Eye (tissue), 1 donor: ENCODE measurements at places on chromosomes 3 and 15.

DNA sequence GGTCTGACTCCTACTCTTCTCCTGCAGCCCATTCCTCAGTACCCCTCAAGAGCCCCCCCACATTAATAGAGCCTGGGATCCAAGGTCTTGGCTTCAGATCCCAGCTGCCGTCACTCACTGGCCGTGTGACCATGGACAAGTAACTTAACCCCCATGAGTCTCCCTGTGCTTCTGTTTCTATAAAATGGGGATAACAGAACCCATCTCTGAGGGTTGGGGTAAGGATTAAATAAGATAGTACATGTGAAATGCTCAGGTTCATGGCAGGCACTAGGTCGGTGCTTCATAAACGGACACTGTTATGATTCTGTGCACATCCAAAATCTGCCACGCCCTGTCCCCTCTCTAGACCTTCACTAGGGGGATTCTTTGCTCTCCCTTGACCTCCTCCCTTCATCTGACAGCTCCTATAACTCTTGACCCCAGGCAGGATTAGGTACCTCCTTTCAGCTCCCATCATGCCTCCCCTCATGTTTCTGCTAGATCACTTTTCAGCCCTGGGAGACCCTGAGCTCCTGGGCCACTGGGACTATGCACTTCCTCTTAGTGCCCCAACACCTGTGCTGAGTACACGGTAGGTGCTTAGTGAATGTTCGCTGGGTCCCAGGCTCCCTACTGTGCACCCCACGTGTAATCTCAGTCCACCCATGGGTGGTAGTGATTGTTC lies 1.5 kb downstream of the CAND2 start:
- peak; percentile 27 for DNase-seq

DNA sequence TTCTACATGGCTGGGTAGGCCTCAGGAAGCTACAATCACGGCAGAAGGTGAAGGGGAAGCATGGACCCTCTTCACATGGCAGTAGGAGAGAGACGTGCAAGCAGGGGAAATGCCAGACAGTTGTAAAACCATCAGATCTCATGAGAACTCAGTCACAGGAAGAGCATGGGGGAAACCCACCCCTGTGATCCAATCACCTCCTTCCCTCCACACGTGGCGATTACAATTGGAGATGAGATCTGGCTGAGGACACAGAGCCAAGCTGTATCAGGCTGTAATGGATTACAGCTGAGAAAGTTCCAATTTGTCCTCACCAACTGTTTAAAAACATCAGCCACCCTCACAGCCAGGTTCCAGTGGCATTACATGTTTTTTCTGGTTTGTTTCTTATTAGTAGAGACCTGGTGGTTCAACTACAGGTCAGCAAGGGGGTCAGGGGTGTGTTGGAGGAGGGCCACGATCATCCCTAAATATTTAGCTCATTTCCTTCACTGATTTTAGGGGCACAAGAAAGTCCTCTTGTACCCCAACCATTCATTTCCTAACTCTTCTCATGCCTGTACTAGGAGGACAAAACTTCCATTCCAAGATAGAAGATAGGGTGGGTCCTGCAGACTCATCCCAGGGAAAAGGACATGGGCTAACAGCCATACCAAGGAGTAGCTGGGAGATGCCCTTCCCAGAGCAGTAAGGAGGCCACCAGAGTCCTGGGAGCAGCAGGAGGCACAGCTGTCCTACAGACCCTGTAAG lies 54.4 kb downstream of the ANXA2 start:
- no peak for DNase-seq

DNA sequence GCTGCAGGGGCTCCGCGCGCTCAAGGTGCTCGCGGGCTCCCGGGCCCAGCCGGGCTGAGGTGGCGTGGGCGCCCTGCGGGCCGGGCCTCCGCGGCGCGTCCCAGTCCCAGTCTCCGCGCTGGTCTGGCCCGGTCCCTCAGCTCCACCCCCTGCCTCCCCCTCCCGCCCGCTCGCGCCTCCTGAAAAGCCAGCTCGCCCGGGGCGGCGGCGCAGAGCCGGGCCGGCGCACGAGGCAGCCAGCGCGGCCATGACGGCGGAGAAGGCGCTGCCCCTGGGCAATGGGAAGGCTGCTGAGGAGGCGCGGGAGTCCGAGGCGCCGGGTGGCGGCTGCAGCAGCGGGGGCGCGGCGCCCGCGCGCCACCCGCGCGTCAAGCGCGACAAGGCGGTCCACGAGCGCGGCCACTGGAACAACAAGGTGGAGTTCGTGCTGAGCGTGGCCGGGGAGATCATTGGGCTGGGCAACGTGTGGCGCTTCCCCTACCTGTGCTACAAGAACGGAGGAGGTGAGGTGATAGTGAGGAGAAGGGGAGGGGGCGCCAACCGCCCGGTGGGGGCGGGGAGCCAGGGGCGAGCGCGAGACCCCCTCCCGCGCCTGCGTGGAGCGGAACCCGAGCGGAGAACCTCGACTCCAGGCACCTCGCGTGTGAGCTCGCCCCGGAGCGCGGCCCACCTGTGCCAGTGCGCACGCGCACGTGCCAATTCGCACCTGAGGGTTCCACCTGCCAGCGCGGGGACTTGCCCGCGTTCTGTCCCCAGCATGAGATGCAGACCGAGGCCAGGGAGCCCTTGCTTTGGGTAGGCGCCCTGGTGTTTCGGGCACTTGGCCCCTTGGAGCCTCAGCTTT lies at the start of gene SLC6A11:
SLC6A11 (plus strand) TSS at position 210 of the 844 bp plus-strand sequence; CDS start at position 248, 38 bp downstream.
- DNase-seq = peak; percentile 59

DNA sequence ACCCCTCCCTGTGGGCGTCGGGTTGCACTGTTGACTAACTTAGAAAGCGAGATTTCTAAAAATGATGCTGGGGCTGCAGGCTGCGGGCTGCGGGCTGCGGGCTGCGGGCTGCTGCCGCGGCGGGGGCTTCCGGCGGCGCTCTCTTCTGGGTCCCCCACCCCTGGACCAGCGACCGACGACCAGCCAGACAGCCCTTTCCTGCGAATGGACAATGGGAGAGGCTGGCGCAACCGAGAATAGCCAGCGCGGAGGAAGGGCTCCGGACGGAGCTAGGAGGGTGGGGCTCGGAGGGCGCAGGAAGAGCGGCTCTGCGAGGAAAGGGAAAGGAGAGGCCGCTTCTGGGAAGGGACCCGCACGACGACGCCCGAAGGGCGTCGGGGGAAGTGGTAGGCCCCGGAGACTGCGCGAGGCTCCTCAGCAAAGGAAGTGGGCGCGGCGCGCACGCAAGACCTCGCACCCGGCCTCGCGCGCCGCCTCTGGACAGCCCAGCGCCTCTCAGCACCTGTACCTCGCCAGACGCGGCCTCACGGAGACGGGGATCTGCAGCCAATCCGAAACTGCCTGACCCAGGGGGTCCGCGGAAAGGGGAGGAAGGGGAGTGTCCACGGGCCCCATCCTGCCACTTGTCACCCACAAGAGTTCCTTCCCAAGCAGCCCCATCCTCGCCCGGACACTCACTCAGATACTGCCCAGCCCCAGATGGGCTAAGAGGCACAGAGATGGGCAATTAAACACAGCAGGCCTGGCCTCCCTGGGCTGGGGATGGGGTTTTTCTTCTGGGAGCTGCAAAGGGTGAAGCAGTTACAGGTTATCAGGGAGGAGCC lies 70.7 kb downstream of the SLC12A8 start:
- DNase-seq = peak; percentile 84

DNA sequence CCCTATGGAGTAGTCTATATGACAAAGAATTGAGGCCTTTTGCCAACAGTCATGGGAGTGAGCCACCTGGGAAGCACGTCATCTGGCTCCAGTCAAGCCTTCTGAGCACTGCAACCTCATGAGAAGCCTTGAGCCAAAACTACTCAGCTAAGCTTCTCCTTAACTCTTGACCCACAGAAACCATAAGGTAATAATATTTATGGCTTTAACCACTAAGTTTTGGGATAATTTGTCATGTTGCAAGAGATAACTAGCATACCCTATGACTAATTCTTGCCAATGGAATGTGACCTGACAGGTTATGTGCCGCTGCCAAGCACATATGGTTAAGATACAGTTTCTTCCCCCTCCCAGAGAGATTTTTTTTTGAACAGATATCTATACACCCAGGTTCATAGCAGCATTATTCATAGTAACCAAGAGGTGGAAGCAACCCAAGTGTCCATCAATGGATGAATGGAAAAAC lies 11.8 kb upstream of the SLC6A11 start:
- DNase-seq = no peak

DNA sequence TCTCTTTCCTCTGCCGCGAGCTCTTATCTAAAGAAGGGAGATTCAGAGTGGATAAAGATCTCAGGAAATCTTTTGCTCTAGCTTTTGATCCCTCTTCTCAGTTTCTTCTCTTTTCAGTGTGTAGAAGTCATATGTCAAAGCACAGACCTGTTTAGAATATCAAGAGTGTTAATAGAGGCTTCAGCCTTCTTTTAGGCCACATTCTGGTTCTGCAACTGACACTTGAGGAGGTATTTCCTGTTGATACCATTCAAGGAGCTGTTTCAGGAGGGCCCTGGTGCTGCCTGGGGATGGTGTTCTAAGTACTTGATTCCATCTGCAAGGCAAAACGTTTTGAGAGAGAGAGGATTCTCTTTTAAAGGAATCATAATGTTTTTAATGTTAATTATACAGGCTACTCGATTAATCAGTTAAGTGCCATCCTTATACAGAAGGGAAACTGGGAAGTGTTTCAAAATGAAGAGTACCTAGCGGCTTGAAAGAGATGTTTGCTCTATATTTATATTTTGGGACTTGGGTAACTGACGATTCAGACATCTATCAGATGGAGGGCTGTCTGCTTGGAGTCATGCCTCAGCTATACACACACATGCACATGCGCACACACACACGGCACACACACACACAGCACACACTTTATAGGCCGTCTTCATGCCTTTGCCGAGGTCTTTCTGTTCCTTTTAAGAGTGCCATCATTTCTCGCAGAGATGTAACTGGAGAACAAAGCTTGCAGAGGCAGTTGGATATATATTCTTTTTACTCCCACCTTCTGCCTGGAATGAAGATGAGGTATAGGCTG lies 313.9 kb downstream of the PTPRG start:
- DNase-seq = no peak

DNA sequence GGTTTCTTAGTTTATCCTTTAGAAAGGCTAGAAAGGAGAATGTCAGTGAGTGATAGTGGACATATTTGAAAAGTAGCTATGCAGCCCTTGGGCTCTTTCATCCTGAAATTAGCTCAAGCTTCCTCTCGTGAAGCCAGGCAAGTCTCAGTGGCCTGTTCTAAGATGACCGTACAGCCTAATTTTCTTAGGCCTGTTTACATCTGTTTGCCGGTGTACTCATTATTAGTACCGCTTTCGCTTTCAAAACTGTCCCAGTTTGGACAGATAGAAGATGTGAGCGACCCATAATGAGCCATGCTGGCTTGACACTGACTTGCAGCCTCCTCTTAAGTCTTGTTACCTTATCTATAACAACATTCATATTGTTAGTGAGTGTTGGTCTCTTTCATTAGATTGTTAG lies 5.7 kb upstream of the ARL14 start:
- DNase-seq = no peak

- no peak for DNase-seq
Observed at GRCh38 chr3:109874896-109875708, 537.8 kb upstream of the DPPA4 start.

- DNase-seq = peak; percentile 73
Observed at GRCh38 chr3:58463181-58463941, 28.5 kb upstream of the KCTD6 start.

GRCh38 chr3:194269610-194270145 lies 81.5 kb downstream of the CPN2 start:
- no peak for DNase-seq

DNA sequence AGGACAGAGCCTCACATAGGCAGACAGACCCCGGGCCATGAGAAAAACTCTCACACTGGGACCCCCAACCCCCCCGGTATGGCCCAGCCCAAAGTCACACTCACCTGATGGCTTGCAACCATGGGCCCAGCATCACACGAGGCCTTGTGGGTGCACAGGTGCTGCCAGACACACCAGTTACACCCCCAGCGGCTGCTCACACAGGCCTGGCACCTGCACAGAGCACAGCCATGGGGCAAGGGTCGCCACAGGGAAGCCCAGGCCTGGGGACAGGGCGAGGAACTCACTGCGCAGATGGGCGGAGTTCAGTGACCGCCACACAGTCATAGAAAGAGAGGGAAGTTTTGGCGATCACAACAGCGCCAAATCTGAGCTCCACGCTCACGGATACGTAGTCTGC lies 9.3 kb downstream of the PLXNB1 start:
- DNase-seq = no peak

DNA sequence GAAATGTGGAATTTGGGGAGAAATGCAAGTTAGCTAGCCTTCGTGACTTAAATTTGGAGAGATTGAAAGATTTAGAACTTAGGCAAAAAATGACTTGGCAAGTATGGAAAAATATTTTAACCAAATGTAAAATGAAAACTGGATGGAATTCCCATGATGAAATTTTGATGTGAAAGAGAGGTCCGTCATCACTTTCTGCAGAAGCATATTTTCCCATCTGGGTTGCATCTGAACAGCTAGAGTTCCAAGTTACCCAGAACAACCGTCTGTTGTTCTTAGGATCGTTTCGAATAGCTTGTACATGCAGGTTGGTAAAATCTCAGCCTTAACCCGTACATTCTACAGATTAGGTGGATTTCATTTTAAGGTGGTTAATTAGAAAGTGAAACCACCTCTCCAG lies 136.3 kb downstream of the GHSR start:
- no peak for DNase-seq

- no peak for DNase-seq
Observed at GRCh38 chr3:32239307-32240158, 1.1 kb downstream of the CMTM8 start.

- no peak for DNase-seq
Observed at GRCh38 chr15:48696627-48697312, 51.3 kb upstream of the FBN1 start.

DNA sequence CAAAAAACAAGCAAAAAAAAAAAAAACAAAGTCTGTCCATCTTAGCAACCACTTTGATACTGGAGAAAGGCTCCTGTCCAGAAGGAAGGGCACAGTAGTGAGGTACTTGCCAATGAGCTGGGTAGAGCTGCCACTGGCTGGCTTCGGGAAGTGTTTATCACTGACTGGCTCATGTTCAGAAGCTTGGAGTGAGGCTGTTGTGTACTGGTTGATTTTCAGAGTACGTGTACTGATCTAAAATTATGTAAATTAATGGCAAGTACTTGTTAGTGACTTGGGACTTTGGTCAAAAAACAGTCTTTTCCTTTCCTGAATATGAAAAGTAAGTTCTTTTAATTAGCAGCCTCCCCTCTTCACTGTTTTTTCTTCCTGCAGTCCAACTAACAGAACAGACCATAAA lies 979 bp upstream of the ZNF621 start:
- DNase-seq = no peak

- DNase-seq = peak; percentile 18
Observed at GRCh38 chr3:111333642-111334041, 208.4 kb upstream of the CD96 start.
